GM12865 (cell line): ENCODE measurements at places on chromosomes 5 and 9.

GRCh38 chr5:160697281-160697680 is 154.7 kb downstream of the ATP10B start:
- no peak for DNase-seq

DNA sequence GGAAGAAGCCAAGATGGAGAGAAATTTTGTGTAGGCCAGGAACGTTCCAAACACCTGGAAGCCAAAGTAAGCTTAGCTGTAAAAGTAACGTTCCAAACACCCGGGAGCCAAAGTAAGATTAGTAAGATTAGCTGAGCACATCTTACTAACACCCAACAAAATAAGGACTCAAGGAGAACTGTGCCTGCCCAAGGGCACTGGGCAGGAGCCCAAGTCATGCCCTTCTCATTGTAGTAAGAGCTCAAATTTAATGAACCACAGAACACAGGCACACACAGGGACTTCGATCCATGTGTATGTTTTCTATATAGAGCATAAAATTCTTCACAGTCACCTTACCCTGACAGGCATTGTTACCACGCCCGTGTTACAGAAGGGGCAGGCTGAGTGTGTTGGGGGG is 36.1 kb upstream of the NXNL2 start:
- no peak for DNase-seq

- DNase-seq = no peak
Measured at GRCh38 chr9:137380606-137381005, 42.4 kb downstream of the EXD3 start.

DNA sequence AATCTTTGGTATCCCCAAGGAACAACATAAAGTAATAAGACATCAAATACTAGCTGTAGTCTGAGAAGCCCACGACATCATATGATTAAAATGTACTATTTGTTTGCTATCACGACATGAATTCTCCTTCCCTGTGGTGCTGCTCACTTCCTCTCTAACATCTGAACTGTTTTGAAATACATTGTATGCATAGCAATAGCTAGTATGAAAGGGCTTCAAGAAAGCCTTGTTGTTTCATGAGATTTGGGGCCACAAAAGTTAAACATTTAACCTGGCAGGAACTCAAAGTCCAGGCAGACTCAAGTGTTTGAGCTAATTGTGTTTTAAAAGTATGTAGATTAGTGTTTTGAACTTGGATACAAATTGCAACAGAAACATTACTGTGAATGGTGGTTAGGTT is 237.4 kb upstream of the PTGER4 start:
- no peak for DNase-seq

DNA sequence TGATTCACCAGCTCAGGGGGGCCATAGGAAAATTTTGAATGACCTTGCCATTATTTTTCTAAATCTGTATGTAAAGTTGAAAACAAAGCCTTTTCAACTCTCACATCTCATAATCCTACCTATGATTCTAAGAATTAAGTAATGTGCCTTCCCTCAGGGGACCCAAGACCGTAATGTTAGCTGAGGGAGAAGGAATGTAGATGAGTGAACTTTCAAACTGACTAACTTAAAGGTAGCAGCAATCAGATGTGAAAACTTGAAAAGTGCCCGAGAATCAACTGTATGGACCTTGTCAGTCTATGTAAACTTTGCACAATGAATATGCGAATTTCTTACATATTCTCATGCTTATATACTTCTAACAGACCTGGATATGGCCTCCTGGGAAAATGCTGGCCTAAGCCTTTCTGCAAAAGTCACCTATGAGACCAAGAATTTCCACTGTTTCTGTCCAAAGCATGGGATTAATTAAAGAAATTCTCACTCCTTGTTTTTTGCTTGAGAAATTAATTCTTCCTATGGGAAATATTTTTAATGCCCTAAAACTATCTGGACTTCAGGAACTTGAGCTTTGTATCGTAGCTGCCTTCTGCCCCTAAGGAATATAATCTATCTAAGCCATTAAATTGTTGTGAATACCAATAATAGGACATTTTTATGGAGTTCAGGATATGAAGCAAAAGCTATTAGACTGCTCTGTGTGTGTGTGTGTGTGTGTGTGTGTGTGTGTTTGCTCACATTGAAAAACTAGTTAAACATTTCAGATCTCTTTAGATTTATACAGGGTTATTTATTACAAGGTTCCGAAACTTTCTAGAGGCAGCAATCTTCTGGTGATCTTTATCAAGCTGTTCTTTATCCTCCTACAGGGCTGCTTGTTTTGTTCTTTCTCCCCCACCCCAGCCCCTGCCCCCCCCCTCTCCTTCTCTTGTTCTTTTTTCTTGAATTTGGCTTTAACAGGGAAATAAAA is 169.1 kb upstream of the CLINT1 start:
- DNase-seq = no peak

- no peak for DNase-seq
Measured at GRCh38 chr9:131031005-131031641, 22.1 kb downstream of the LAMC3 start.

- peak; percentile 56 for DNase-seq
Measured at GRCh38 chr9:18890372-18890771, 142.6 kb downstream of the SAXO1 start.

- no peak for DNase-seq
Measured at GRCh38 chr9:37923796-37924427, 20.0 kb upstream of the SLC25A51 start.

- DNase-seq = no peak
Measured at GRCh38 chr9:137390553-137391410, 32.2 kb downstream of the EXD3 start.

DNA sequence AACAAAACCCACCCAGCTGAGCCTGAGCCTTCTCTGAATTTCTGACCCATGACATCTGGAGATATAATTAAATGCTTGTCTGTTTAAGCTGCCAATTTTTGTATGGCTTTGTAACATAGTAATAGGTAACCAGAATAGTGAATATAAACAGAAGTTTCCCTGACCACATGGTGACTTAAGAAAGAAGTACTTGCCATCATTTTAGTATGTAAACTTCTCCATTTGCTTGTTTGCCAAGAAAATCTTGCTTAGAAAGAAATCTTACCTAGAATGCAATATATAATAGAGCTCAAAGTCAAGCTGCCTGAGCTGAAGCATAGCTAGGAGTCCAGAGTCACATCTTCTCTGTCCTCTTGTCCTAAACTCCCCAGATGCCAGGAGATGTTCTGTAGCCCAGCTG is 117.0 kb downstream of the PCSK1 start:
- no peak for DNase-seq

GRCh38 chr9:128702949-128703615 is 779 bp downstream of the PKN3 start:
- DNase-seq = no peak

GRCh38 chr5:158058208-158059120 is 199.5 kb upstream of the CLINT1 start:
- DNase-seq = no peak

- no peak for DNase-seq
Measured at GRCh38 chr5:145829708-145830361, 5.3 kb downstream of the PRELID2 start.

GRCh38 chr5:124630767-124631704 is 115.4 kb downstream of the ZNF608 start:
- peak; percentile 80 for DNase-seq

DNA sequence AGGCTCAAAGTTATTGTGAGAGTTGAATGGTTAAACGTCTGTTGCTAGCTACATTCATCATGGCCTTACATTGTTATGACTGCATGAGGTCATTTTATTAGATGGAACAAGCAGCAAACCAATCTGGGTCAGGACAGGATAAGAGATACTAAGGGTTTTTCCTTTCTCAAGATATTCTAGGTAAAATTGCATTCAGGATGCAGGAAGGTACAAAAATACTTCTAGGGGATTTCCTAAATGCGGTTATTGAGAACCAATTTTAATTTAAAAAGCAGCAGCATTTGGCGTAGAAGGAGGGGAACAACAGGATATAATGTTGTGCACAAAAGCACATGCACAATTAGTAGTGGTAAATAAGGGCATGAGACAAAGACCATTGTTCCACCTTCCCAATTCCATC is 39.2 kb upstream of the LURAP1L start:
- DNase-seq = peak; percentile 53

GRCh38 chr5:102153003-102153759 is 142.9 kb downstream of the SLCO4C1 start:
- DNase-seq = peak; percentile 28

DNA sequence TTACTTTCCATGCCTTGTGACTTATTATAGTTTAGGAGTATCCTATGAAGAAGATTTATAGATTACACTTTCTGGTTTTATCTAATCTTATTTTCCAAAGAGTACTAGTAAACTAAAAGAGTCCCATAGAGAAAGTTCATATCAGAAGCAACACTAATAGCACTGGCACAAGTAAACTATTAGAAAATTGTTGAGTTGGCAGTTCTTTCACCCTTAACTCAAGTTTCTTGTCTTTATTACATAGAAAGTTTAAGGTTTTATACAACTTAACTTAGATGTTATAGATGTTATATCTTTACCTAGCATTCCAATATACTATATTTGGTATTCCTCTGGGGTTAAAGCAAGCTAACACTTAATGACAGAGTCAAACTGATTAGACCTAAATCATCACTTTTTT is 437.8 kb upstream of the ARRDC3 start:
- no peak for DNase-seq

GRCh38 chr9:109956717-109957440 is 176.9 kb downstream of the PALM2AKAP2 start:
- no peak for DNase-seq

DNA sequence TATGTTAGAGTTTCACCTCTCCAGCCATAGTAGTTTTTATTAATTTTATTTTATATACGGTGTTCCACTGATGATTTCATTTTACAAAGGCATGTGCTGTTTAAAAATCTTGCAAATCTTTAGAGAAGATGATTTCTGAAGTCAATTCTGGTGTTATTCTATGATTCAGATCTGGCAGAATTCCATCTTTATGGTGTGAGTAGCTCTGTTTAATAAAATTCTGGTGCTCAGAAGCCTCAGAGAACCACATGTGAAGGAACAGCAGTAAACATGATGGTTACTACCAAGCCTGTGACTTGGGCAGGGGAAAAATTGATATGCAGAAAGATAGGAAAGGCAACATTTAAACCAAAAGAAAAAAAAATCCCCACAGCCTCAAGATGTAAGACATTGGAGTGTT is 299.7 kb downstream of the NPR3 start:
- no peak for DNase-seq

- DNase-seq = no peak
Measured at GRCh38 chr9:32545884-32546283, 6.2 kb upstream of the SMIM27 start.

- DNase-seq = no peak
Measured at GRCh38 chr5:66345281-66345680, 201.2 kb downstream of the SREK1 start.

DNA sequence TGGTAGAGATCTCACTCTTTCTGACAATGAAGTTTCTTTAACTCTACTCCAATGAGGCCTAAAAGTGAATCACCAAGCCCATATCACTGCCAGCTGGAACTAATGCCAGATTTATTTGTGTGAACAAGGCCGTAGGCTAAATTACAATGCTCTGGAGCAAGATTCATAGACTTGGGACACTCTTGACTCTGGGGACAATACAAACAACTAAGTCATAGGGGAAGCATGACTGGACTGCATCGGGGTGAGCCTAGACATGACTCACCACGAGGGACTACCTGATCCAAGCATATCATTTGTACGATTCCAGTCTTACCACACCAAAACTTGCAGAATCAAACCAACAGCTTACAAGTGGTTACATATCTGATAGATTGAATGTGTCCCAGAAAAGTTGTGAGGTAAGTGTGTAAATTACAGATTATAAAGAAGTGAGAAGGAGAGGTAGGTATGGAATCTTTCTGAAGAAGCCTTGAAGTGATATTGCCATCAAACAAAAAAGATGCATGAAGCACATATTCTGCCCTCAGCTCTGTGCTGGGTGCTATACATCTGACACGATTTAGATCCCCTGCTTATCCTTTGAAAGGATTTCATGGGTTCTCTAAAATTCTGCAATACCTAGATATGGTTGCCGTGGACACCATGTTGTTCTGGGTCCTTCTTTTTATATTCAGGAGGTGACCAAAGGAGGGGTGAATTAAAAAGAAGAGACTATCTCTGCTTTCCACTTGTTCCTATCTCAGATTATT is 199.3 kb upstream of the PDE4D start:
- DNase-seq = no peak

GRCh38 chr5:139974661-139975060 is 68.4 kb downstream of the NRG2 start:
- DNase-seq = no peak

DNA sequence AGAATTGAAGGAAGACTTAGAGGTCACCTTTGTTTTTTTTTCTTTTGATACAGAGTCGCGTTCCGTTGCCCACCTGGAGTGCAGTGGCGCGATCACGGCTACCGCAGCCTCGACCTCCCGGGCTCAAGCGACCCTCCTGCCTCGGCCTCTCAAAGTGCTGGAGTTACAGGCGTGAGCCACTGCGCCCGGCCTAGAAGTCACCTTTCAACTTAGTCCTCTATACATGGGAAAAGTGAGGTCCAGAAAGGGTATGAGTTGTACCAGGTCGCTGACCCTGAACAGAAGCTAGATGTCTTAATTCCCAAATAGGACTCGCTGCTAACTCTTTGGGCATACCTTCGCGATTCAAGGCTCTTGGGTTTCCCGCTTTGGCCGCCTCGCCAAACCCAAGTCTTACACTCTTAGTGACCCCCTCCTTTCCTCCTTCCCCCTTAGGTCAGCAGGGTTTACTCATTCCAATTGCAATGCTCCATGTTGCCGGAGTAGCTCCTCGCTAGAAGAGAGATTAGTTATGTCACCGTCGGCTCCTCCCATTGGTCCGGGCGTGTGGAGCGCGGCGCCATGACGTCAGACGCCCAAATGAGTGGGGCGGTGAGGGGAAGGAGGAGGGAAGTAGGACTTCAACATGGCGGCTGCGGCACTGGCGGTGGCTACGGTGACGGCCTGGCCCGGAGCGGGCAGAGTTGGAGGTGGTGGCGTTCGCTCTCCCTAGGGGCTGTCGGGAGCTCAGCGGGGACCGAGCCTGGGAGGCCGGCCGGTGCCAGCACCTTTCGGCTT is at the start of gene UBAP1:
Gene UBAP1 (plus strand): TSS at position 608 of the 777 bp plus-strand sequence. CDS start 41,872 bp downstream, outside the sequence.
- DNase-seq = peak; percentile 97

DNA sequence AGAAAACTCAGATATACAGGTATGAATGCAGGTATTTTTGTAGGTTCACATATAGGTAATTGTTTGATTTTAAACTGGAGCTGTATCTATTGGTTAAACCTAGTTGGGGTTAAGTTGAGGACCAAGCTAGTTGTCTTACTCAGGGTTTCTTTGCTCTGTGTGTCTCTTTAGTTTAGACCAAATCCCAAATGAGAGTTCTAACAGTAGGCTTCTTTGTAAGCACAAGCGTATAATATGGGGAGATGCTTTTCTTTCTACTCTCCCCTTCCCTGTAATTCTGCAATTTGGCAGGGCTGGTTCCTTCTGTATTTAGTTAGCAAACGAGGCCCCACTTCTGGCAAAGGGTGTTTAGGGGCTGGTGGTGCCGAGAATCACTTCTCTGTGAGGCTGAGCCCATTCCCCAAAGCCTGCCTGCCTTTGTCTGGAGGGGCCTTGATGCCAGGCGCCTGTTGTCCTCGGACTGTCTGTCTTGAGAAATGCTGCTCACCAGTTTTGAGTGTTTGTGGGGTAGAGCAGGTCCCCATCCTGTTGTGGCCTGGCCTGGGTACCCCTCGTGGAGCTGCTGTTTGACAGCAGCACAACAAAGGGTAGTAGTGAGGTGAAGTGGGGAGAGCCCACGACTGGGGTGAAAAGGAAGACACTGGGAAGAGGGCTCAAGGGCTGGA is 259.3 kb downstream of the FANCC start:
- DNase-seq = no peak
